ENCODE measurements at places on chromosomes 2 and 18. TPM values are rescaled to one million over a fixed set of nuclear protein-coding genes. Genes with fewer than 3 reads are reported as not detected.
A peak's percentile ranks its signal among the peaks of the same experiment; 100 is the strongest.

- DNase-seq = no peak
Observed at GRCh38 chr2:54630858-54631497, 92.5 kb upstream of the EML6 start.

- no peak for DNase-seq
Observed at GRCh38 chr2:217568289-217568971, 434.4 kb downstream of the TNS1 start.

DNA sequence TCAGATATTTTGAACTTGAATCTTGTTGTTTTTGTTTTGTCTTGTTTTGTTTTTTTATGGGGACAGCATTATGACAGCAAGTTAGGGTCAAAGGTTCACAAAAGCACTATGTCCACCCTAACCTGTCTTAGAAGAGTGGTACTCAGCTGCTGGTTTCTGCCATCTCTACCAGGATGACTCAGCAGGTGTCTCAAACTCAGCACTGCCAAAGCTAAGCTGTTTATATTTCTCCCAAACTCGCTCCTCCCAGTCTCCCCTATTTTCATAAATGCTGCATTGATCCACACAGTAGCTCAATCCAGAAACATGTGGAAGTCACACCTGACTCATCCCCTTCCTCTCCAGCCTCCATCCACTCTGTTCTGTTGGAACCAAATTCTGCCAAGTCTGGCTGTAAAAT is 134.9 kb downstream of the ZBTB7C start:
- no peak for DNase-seq

- DNase-seq = peak; percentile 31
Observed at GRCh38 chr2:8475349-8476031, 206.4 kb upstream of the ID2 start.

DNA sequence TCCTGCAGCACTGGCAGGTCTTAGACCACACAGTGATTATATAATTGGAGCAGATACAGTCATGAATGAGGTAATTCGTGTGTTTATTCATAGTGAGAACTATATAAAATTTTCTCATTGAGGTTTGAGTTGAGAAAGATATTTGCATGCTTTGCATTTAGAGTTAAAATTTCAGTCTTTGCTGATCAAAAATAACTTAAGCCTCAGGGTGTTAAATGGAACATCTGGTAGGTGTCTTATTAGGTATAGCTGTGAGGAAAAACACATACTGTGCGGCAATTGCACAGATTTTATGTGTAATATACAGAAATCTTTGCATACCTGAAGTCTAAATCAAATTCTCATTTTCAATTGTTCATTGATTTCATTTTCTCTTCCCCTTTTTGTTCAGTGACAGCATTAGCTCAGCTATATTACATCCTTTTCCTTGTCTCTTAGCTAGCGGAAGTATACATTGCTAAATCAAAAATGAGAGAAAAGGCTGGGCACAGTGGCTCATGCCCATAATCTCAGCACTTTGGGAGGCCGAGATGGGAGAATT is 21.2 kb downstream of the GORASP2 start:
- no peak for DNase-seq

DNA sequence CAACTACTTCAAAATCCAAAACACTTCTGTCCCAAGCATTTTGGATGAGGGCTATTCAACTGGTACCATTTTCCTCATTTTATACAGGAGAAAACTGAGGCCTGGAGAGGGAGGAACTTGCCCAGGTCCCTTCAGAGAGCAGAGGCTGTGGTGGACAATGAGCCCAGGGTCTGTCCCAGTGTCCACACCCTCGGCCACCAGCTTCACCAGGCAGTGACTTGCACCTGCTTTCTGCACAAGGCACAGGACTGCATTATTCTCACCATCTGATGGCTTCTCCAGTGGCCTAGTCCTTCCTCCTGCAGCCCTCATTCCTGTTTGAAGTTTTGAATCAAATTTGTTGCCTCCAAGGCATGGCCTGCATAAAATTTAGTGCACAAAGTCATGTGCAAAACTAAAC is 53.3 kb downstream of the RNF144A start:
- DNase-seq = no peak

- no peak for DNase-seq
Observed at GRCh38 chr2:84821806-84822205, 59.1 kb downstream of the TRABD2A start.

GRCh38 chr2:119696005-119696404 is 17.0 kb downstream of the TMEM177 start:
- DNase-seq = no peak

GRCh38 chr2:240851078-240851991 is 17.3 kb upstream of the AGXT start:
- DNase-seq = peak; percentile 85

- DNase-seq = no peak
Observed at GRCh38 chr2:107380912-107381311, 445.8 kb upstream of the RGPD4 start.

GRCh38 chr18:62523631-62524439 is 1.0 kb downstream of the ZCCHC2 start:
- DNase-seq = peak; percentile 60

DNA sequence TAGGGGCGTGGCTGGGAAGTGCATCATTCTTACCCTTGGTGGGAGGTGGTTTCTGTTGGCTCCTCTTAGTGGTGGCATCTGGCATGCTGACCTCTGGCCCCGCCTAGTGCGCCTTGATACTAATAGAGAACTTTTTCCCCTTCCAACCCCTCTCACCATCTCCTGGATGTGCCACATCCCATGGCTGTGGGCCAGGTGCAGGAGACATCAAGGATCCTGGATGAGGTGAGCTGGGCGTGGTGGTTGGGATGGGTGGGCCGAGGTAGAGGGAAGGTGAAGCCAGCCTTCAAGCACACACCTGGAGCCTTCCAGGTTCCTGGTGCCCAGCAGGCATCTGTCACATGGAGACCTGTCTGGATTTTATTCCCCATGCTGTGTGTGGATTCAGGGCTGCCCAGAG is 149.2 kb downstream of the DYSF start:
- no peak for DNase-seq

DNA sequence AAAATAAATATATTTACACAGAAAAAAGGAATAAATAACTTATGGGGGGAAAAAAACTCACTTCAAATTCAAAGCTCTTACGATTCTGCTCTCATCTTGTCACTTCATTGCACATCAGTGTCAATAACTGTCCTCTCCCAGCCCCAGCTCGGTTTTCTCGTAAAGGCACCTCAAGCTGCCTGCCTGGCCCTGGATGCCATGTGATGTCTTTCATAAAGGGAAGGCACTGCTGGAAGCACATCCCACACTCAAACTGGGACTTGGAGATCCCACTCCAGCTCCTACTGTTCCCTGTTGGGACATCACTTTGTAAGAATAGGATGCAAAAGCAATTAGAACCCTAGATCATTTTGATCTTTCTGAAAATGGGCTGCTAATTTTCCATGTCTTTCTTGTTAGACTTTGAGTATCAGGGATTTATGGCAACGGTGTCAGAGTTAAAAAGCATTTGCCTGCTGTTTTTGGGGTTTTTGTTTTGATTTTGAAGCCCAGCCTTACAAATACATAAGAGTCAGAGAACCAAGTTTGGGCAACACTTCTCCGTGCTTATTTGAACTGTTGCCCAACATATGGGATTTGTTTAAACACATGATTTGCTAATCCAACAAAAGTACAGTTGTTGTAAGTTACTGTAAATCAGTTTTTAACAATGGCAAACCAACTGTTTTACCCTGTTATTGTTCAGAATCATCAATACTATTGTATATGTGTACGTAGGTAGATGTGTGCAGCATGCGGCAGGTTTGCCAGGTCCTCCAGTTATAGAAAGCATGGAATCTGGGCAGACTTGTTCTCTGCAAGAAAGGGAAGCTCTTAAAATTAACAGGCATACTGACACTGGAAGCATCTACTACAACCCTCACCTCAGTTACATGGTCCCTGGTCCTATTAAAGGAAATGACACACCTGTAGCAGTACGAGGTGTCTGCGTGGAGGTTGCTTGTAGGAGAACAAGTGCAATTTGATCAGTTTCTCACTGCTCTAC is 20.6 kb downstream of the SERTAD2 start:
- no peak for DNase-seq

The ALK gene
- total RNA-seq = not detected

The HOXD1 gene
- total RNA-seq = not detected

The EVX2 gene
- not detected for total RNA-seq

The VWC2L gene
- total RNA-seq = not detected

The NEU2 gene
- total RNA-seq = not detected

The SANBR gene
- total RNA-seq = 10.8 TPM

The IL36G gene
- not detected for total RNA-seq

The SCN3A gene
- total RNA-seq = not detected

The BCL2 gene
- 109 TPM for total RNA-seq

The IL18RAP gene
- total RNA-seq = 9.6 TPM

The ZBTB7C gene
- total RNA-seq = 0.81 TPM

All from activated CD4-positive, alpha-beta memory T cell treated with anti-CD3 and anti-CD28 coated beads, Interleukin-2, amount 10 ng/mL, durations not matched to agents 7 days and 5 days (primary cell).